Activated naive CD4-positive, alpha-beta T cell (primary cell): ENCODE measurements at places on chromosomes 3 and 15.
A peak's percentile ranks its signal among the peaks of the same experiment; 100 is the strongest.

- DNase-seq = no peak
Measured at GRCh38 chr3:43262194-43262593, 24.1 kb upstream of the SNRK start.

DNA sequence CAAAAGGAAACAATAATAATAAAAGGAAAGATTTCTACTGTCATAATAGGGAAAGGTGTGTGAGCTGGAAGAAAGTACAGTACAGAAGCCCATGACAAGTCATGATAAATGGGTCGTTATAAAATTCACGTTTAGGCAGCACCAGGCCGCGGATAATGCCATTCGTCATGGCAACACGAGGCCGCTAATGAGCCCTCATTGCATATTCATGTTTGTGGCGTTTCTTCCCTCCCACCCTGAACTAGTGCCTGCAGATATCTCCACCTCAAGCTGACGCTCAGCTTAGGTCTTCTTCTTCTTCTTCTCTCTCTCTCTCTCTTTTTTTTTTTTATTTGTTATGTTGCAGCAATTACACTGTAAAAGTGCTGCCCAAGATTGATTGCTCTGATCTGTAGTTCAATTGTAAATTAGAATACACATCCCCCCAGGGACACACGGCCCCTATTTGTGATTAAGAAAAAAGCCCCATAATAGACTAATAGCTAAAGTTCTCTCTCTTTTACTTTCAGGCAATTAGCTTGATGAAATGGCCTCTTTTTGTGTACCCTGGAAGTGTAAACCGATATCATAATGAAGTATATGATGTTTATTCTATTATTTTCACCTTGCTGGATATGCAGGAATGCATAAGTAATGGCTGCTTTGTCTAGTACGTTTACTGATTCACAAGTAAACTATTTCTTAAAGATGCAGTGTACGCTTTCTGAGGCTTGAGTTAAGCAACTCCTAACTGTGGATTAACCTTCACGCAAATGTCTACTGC is 61.9 kb upstream of the NR2F2 start:
- DNase-seq = no peak

GRCh38 chr3:135981701-135982403 is 16.3 kb downstream of the PPP2R3A start:
- no peak for DNase-seq

GRCh38 chr15:27826902-27827714 is 272.0 kb downstream of the OCA2 start:
- DNase-seq = no peak

- DNase-seq = no peak
Measured at GRCh38 chr3:132290833-132291232, 26.4 kb upstream of the ACP3 start.

GRCh38 chr3:87076946-87077345 is 86.0 kb upstream of the VGLL3 start:
- no peak for DNase-seq

DNA sequence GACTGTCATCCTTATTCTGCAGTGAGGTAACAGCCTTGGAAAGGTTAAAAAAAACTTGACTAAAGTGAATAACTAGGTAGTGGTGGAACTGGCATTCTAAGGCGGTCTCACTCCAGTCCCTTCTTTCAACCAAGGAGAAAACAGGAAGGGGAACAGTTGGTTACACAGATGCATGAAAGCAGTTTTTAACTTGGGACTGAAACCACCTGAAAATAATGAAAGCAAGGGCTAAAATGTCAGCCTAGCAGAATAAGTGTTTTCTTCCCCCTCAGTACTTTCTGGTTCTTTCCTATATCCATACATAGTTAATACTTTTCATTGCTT is 748 bp upstream of the AVEN start:
- no peak for DNase-seq

DNA sequence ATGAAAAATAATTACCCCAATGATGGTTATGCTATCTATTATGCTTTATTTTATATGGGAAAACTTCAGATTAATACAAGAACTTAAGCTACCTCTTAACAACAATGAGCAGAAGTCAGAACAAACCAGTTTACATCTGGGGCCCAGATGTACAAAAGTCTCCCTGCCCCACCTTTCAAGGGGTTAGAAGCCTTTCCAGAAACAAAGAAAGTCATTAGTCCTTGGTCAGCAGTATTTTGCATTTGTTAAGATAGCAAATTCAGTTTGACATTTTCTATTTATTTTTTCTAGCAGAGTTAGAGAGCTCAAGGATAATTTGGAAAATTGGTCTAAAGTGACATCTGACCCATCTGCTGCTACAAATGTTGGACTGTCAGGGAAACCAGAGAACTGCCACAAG is 478.7 kb upstream of the UBE2E2 start:
- no peak for DNase-seq

DNA sequence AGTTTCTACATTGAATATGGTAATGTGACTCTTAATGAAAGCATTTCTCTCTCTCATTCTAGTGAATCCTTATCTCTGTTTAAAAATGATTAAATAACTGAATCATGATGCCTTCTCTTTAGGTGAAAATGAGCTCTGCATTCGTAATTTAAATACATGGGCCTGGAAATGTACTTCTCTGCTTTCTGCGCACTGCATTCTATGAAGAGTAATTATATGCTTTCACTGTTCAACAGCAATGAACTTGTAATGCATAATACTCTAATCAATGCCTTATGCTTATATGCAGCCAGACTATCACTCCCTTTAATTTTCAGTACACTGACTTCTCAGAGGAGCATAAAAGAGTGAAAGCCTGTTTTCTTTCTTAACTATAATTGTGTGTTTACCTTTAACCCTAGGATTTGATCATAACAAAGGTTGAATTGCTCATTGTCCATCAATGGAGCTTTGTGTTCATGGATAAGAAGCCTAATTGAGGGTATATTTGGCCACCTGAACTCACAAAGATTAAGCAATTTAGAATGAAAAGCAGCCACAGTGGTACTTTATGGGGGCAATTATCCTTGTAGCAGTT is 330.8 kb upstream of the PDZRN3 start:
- no peak for DNase-seq

GRCh38 chr3:75294124-75294523 is 370.0 kb upstream of the FRG2C start:
- DNase-seq = no peak

- peak; percentile 4 for DNase-seq
Measured at GRCh38 chr15:88274553-88275460, 18.3 kb upstream of the NTRK3 start.

DNA sequence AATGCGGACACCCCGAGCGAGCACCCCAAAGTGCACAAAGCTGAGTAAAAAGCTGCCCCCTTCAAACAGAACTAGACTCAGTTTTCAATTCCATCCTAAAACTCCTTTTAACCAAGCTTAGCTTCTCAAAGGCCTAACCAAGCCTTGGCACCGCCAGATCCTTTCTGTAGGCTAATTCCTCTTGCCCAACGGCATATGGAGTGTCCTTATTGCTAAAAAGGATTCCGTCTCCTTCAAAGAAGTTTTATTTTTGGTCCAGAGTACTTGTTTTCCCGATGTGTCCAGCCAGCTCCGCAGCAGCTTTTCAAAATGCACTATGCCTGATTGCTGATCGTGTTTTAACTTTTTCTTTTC is 5.3 kb downstream of the BHLHE40 start:
- no peak for DNase-seq

DNA sequence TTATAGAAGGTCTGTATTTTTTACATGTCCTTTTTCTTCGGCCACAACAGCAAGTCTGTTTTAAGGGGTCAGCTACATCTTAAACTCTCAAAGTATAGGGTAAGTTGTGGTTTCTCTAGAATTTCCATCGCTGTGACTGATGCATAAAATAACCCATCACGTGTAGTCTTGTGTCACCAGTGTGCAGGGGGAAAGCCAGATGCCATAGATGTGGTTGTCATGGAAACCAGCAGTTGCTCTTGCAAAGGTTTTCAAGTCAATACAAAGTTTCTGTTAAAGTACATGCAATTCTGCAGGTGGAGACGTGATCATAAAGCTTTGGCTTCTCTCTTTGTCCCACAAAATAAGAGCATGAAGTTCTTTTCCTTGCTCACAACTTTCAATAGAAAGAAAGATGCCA is 210.3 kb upstream of the ONECUT1 start:
- DNase-seq = no peak

GRCh38 chr15:83716605-83717004 is 62.7 kb downstream of the ADAMTSL3 start:
- DNase-seq = no peak

DNA sequence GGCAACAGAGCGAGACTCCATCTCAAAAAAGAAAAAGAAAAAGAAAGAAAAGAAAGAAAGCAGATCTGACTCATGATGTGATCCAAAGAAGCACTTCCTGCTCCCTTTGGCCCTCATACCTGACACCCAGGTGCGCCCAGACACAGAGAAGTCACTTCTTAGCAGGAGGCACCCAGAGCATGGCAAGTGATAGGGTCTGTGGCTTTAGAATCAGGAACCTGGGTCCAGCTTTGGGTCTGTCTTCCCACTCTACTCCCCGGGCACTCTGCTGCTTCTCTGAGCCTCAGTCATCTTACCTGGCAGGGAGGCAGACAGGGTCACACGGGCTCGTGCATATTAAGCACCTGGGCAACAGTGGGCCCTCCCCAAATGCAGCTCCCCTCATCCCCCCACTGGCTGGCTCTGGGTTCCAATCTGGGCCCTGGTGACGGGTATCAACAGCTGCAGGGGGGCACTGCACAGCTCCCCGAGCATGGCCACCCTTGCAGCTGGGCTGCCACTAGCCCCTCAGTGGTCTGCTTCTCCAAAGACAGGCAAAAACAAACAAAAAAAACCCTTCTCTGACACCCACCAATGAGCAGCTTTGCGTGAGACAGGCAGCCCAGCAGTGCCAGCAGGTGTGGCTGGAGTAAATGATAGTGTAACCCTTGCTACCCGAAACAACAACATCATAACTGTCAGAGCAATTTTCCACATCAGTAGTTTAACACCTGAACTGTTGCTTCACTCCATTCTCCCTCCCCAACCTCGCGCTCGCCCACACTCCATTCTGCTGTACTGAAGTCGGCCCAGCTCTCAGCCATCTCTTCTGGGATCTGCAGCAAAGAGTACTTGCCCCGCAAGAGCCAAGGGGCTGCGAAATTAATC is 99.8 kb downstream of the MEGF11 start:
- no peak for DNase-seq

DNA sequence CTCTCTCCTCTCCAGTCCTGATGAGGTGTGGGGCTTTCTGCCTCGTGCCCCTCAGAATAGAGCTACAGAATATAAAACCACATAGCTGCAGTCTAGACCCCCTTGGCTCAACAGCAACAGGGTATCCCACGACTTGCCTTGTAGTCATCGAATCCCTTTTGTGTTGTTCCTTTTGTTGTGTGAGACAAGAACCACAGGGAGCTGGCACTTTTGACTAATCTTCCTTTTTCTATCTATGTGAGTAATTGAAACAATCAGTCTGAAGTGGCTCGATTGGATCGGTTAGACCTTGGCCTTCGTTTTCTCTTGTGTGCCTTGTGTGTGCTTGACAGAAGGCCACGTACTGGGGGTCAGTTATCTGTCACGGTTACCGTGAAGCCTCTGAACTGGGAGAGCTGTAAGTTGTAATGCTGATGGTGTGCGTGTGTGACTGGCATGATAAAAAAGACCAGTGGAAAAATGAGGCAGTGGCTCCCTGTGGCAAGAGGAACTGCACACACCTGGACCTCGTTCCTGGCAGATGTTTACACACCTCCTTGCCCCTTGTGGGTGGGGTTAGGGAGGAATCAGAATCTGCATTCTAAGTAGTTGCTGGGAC is 23.2 kb upstream of the IQCF6 start:
- DNase-seq = no peak

DNA sequence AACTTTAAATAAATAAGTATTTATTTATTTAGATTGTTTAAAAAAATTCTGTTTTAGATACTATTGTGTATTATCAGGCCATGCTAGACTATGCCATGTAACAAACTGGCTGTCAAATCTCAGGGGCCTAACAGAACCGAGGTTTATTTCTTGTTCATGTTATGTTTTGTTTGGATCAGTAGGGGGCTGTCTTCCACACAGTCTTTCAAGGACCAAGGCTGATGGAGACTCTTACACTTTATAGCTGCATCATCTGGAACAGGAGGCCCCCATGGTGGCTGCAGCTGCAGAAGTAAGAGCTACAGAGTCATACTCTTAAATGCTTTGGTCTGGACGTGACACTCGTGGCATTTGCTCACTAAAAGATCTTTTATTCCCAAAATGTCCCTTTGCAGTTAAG is 33.0 kb upstream of the ARL14 start:
- no peak for DNase-seq

- DNase-seq = no peak
Measured at GRCh38 chr3:46649436-46649835, 37.1 kb downstream of the FAM240A start.

GRCh38 chr3:55622116-55622515 is 135.0 kb upstream of the WNT5A start:
- no peak for DNase-seq

DNA sequence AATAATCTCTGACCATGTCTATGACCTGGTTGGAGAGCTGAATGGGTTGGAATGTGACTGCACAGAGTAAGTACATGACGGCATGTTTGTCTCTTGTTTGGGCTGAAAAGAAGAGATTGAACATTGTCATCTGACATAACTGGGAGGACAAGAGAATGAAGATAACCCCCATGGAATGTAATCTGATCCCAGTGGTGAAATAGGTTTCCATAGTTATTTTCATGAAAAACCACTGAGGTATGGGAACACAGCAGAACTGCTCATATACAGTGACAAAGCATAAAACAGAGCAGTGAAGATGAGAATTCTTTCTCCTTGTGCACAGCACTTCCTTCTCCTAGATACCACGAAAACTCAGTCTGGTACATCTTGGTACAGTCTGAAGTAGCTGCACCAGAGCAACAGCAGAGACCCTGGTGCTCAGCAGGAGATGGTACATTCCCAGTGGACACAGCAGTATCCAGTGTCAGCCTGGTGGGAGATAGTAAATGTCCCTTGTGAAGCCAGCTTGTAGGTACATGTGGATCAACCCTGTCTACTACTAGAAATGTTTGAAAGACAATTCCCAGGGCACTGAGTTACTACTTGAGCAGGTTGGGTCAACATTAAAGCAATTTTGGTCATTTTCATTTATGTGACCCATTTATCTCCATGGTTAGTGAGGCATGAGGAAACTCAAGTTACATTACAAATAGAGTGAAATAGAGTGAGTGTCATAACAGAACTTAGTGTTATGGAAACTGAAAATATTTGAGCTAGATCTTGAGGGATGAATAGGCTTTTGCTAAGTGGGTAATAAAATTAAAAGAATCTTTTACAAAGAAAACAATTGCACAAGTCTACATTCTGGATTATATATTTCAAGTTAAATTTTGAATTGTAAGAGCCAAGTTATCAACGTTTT is 178.3 kb downstream of the SUCNR1 start:
- DNase-seq = no peak

GRCh38 chr3:39178553-39178952 is 13.8 kb downstream of the XIRP1 start:
- no peak for DNase-seq

DNA sequence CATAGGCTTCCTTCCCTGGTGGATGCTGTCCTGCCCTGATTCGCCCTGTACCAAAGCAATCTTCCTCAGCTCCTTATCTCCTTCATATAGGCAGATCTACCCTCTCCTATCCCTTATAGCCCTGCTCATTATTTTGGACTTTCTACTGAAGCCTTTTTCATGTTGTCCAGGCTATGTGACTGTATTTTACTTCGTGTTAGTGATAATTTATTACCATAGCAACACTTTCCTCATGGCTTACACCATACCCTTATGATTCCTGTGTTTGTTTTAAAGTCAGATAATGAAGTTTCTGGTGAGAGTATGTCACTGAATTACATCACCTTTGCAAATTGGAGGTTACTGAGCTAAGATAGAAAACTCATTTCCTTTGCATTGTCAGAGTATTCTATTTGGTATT is 352.6 kb downstream of the NLGN1 start:
- no peak for DNase-seq
